Activated CD4-positive, alpha-beta T cell treated with anti-CD3 and anti-CD28 coated beads for 36 hours (primary cell): ENCODE measurements at places on chromosomes 4 and X. TPM values are rescaled to one million over a fixed set of nuclear protein-coding genes. Genes with fewer than 3 reads are reported as not detected.

Gene PAK3
- total RNA-seq: 0.26 TPM

Gene SLC6A8
- 0.39 TPM for total RNA-seq

Gene SMR3B
- not detected for total RNA-seq

Gene SPIN4
- total RNA-seq: 3.3 TPM

Gene USP51
- 2.5 TPM for total RNA-seq

Gene RAI2
- 0.65 TPM for total RNA-seq

Gene PABPC1L2A
- not detected for total RNA-seq

Gene APOOL
- total RNA-seq: 18.3 TPM

Gene CXXC4
- not detected for total RNA-seq

Gene NAA10
- 115 TPM for total RNA-seq

Gene CDKL2
- total RNA-seq: 0.62 TPM

Gene OPN1MW
- total RNA-seq: not detected

Gene GAGE12F
- not detected for total RNA-seq

Gene PDGFRA
- not detected for total RNA-seq

Gene HPGD
- total RNA-seq: 1.6 TPM

Gene PRAF2
- 9.1 TPM for total RNA-seq

Gene CLTRN
- total RNA-seq: 0.62 TPM

Gene SERTM2
- total RNA-seq: not detected

Gene AREG
- total RNA-seq: 0.57 TPM

Gene DTHD1
- total RNA-seq: 0.76 TPM

Gene PABPC5
- not detected for total RNA-seq

Gene ATP1B4
- not detected for total RNA-seq

Gene KCNIP4
- total RNA-seq: not detected

Gene ABCG2
- total RNA-seq: 0.39 TPM

Gene SPARCL1
- not detected for total RNA-seq

Gene FAM9B
- total RNA-seq: not detected

Gene TSPAN6
- total RNA-seq: 0.47 TPM

Gene SH3RF1
- 0.63 TPM for total RNA-seq

Gene GRK4
- total RNA-seq: 2.4 TPM

Gene NHS
- 6.7 TPM for total RNA-seq

Gene NEUROG2
- 0.11 TPM for total RNA-seq

Gene IL15
- total RNA-seq: 0.37 TPM

Gene CSN1S1
- total RNA-seq: not detected

Gene ASMTL
- 33.9 TPM for total RNA-seq

Gene PLXNB3
- 1.6 TPM for total RNA-seq

Gene SMPX
- not detected for total RNA-seq

Gene PRDM8
- 1.4 TPM for total RNA-seq

Gene PPEF1
- 0.26 TPM for total RNA-seq

Gene FAM9C
- not detected for total RNA-seq

Gene APEX2
- total RNA-seq: 37.7 TPM

Gene CT45A6
- not detected for total RNA-seq

Gene TKTL2
- not detected for total RNA-seq

Gene PF4V1
- total RNA-seq: not detected

Gene MAOB
- total RNA-seq: 0.21 TPM

Gene PAGE4
- total RNA-seq: not detected

Gene MGAT4D
- not detected for total RNA-seq

Gene SLC10A4
- not detected for total RNA-seq

Gene MAGEC3
- not detected for total RNA-seq

Gene UBA6
- 88.3 TPM for total RNA-seq

Gene DMRTC1
- 0.18 TPM for total RNA-seq
